Right cardiac atrium (tissue), 5 donors: ENCODE measurements at places on chromosomes 12 and 14. TPM values are rescaled to one million over a fixed set of nuclear protein-coding genes. Genes with fewer than 3 reads are reported as not detected.

GRCh38 chr12:132551641-132552031 lies 58.7 kb downstream of the LRCOL1 start:
- no peak for DNase-seq

GRCh38 chr12:21301-22189 lies 45.0 kb upstream of the IQSEC3 start:
- DNase-seq: peak; percentile 49

GRCh38 chr12:51904951-51905470 lies 2.3 kb upstream of the ACVRL1 start:
- no peak for DNase-seq

The DTX1 gene
- total RNA-seq: 4.7 TPM

The TMCC3 gene
- 2.8 TPM for total RNA-seq

The SLC38A4 gene
- 2.0 TPM for total RNA-seq

DNA sequence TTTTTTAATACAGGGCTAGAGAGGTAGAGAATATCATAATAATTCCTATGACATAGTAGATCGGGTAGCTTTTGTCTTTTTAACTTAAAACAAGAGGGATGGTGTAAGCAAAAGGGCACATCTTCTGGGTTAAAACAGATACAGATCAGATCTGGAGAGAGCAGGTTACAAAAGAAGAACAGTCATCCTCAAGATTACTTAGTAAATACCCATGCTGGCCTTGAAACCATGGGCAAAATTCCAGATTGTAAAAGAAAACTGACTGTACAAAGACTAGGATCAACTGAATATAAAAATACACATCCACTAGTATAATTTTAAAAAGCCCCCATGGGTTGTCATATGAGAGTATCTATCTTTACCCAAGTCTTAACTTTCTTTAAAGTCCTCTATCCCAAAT lies 76.7 kb downstream of the MED13L start:
- DNase-seq: no peak

DNA sequence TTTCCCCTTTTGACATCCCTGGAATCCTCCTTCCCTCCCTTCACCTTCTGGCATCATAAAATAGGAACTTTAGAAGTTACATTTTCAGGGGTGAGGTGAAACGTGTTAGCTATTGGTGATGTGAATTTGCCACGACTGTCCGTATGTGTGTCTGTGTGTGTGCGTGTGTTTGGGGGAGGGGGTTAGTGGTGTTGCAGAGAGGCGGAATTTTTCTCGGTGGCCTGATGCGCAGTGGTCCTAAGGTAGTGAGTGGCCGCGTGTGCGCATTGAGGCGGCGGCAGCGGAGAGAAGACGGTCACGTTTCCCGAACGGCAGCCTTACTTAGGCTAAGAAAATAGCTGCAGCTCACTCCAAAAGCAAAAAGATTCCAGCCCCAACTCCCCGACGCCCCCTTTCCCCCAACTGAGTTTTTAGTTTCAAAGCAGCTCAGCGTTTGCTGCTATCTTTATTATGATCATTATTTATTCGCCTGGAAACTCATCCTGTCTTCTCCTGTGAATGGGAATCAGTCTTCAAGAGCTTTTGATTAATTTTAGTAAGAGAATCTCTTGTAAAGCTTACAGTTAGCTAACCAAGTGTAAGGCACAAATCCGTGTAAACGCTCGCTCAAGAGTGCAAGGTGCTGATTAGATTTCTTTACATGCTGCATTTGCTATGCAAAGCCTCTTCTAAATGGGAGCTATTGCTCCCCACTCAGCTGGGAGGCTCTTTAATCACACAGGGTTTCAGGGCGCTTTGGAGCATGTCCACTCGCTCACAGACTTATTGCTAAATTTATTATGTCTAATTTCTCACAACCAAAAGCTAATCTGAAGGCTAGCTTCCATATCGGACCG lies 4.7 kb downstream of the FLRT2 start:
- no peak for DNase-seq

- no peak for DNase-seq
These were observed 24.7 kb downstream of the ABCD4 start for GRCh38 chr14:74278080-74278479.

GRCh38 chr12:81089412-81089811 lies 11.5 kb downstream of the ACSS3 start:
- DNase-seq: no peak

GRCh38 chr14:50262865-50263264 lies 31.5 kb upstream of the SOS2 start:
- DNase-seq: no peak

- peak; percentile 74 for DNase-seq
These were observed 30.3 kb downstream of the DMAC2L start for GRCh38 chr14:50342221-50343078.

The TCL1A gene
- total RNA-seq: not detected

The EML5 gene
- total RNA-seq: 0.40 TPM

The PPFIA2 gene
- total RNA-seq: 0.62 TPM

The PSMC1 gene
- total RNA-seq: 89.9 TPM

GRCh38 chr14:104795781-104796686 lies 486 bp upstream of the AKT1 start:
- peak; percentile 64 for DNase-seq

The RERGL gene
- 0.67 TPM for total RNA-seq

- DNase-seq: no peak
These were observed 127.1 kb upstream of the RTL1 start for GRCh38 chr14:101030586-101030985.

GRCh38 chr12:12720052-12720451 lies 2.9 kb downstream of the CDKN1B start:
- DNase-seq: no peak

The TBX5 gene
- 181 TPM for total RNA-seq

GRCh38 chr14:58291646-58292045 lies 6.7 kb upstream of the ARID4A start:
- DNase-seq: no peak

- DNase-seq: no peak
These were observed 15.9 kb upstream of the CLEC4E start for GRCh38 chr12:8556531-8557097.

The KLHL33 gene
- total RNA-seq: 1.7 TPM

GRCh38 chr12:43210485-43211192 lies 341.4 kb downstream of the ADAMTS20 start:
- no peak for DNase-seq

DNA sequence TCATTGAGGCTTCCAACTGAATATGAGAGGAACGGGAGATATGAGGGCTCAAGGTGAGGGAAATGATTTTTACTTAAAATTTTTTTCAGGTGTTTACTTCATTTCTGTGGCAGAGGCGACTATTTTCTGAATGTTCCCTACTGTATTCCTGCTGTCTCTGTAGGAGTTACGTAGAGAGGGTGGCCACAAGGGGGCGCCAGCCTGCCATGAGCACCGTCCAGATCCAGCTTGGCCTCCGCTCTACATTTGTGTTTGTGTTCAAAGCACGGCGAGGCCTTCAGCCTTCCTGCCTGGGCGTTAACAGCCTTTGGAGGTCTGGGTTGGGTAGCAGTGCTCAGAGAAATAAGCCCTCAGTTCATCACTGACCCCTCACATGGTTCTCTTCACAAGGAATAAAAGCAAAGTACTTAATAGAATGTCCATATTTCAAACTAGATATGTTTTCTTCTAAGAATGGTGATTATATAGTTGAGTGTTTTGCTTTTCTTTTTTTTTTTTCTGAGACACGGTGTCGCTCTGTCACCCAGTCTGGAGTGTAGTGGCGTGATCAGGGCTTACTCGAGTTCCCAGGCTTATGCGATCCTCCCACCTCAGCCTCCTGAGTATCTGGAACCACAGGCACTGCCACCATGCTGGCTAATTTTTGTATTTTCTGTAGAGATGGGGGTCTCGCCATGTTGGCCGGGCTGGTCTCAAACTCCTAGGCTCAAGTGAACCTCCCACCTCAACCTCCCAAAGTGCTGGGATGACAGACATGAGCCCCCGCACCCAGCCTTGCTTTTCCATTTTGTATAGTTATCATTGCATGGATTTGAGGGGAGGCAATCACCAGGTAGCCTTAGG lies 22.3 kb downstream of the CKB start:
- DNase-seq: peak; percentile 93

GRCh38 chr14:100709289-100710284 lies 17.1 kb upstream of the DLK1 start:
- DNase-seq: no peak

DNA sequence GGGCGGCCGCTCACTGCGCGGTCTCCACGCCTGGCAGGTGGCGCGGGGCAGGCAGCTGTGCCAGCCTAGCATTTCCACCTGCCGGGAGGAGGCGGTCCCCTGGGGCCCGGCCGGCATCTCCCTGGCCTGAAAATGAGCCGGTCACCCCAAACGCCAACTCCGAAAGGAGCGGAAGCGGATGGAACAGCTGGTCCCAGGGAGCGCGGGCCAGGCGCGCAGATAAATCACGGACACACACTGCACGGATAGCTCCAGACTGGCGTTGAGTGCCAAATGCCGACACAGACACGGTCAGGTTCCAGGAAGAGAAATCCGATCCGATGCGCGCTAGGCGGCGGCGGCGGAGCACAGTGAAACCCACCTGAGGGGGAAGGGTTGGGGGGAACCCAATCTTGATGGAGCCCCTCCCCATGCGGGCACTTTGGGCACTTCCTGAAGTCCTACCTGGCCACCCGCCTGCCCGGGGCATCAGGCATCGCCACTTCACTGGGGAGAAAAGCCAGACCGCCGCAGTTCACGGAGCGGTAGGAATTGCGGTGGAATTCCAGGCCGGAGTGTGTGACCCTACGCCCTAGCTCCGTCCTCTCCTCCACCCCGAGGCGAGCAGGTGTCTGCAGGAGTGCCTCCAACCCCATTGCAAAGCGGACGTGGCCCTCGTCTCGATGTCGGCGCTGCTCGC lies 624 bp upstream of the PLEKHD1 start:
- peak; percentile 46 for DNase-seq

DNA sequence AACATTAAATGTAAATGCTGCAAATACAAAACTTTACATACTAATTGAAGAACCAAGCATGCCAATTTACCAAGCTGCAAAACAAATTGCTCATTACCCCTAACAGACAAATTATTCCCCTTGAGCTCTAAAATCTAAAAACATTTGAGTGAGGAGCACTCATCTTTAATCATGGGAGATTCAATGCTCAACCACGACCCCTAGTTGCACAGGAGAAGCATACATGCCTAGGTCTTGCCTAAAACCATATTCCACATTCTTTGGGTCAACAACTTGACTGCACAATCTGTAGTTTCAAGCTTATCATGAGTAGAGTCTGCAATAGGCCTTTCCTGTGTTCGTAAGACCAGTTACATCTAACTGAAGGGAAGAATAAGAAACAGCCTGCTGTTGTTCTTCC lies 69.7 kb downstream of the MGAT4C start:
- DNase-seq: no peak

DNA sequence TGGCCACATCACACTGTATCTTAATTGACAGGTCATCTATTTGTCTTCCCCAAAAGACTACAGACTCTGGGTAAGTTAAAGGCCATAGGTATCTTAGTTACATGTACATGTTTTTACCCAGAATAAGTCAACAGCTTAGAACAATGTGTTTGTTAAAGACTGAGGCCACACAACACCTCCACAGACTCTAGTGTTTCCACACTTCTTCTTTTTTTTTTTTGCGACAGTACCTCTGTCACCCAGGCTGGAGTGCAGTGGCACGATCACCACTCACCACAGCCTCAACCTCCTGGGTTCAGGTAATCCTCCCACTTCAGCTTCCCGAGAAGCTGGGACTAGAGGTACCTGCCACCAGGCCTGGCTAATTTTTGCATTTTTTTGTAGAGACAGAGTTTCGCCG lies 1.3 kb downstream of the GPN3 start:
- DNase-seq: no peak

The RIPK3 gene
- total RNA-seq: 6.6 TPM

GRCh38 chr12:43407816-43408645 lies 144.0 kb downstream of the ADAMTS20 start:
- no peak for DNase-seq

The CORO1C gene
- total RNA-seq: 85.5 TPM

The ADAMTS20 gene
- total RNA-seq: not detected

The PROX2 gene
- not detected for total RNA-seq

GRCh38 chr12:69433653-69434052 lies 36.5 kb upstream of the FRS2 start:
- DNase-seq: no peak

DNA sequence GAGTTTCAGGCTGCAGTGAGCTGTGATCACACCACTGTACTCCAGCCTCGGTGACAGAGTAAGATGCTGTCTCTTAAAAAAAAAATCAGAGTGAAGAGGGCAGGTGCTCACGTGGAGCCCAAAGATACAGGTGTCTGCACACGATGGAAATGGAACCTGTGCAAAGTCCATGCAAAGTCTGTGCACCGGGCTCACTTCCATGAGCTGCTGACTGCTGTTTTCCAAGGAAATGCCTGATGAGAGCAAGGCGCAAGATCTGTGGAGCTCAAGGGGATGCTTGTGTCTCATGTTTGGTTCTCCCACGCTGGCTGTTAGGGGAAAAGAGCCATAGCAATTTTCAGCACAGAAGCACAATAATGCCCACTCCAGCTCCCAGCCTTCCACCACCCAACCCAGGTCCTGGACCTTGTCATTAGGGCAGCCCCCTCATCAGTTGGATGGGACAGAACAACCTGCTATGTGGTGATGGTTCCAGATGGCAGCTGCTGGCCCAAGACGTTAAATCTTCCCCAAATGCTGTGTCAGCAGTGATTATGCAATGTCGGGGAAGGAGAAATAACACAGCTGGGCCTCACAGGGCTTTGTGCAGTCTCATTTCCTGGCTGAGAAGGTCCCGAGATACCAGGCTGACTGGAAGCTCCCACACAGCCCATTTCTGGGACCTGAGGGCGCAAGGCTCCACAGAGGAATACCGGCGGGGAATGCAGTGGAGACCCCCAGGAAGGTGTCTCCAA lies 27.9 kb upstream of the DICER1 start:
- peak; percentile 58 for DNase-seq

The SSTR1 gene
- 0.86 TPM for total RNA-seq

The JPH4 gene
- total RNA-seq: 0.11 TPM

DNA sequence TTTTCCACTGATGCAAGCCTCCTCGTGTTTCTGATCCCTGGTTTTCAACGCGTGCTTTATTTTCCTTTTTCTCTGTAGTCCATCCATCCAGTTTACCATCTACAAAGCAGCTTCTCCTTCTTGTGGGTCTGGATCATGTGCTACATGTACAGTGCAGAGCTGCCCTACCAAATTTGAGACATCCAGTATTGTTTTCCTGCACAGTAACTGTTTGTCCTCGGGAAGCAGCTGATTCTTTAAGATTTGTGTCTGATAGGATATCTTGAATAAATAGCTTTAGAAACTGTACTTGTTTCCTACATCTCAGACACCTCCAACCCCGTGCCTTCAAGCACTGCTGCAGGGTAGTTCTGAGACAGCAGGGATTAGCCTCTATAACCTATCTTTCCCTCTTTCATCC lies 368.1 kb upstream of the FAR2 start:
- no peak for DNase-seq

DNA sequence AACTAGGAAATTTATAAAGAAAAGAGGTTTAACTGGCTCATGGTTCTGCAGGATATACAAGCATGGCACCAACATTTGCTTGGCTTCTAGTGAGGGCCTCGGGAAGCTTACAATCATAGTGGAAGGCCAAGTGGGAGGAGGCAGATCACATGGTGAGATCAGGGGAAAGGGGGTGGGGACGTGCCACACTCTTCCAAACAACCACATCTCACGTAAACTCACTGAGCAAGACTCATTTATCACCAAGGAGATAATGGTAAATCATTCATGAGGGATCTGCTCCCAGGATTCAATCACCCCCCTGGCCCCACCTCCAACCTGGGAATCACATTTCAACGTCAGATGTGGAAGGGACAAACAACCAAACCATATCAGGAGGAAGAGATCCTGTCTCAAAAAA lies 35.8 kb downstream of the NUMB start:
- no peak for DNase-seq

- peak; percentile 78 for DNase-seq
These were observed 163.3 kb downstream of the ETV6 start for GRCh38 chr12:11812586-11813437.

The FITM1 gene
- 135 TPM for total RNA-seq
